ENCODE measurements at places on chromosomes 6 and 20.

DNA sequence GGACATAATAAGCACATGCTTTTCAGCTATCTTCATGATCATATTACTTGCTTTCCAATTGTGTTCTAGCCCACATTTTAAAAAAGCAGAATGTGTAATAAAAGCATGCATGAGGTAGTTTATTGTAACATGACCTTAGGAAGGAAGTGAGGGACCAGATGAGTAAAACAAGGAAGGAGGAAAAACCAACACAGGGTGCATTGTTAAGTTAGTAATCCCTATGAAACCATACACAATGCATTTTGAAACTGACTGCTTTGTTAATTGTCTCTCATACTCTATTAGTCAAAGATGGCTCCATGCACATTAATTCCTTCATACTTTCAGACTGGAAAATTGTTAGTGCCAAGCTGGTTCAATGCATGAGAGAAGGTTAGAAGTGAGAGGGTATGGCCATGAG, 37.7 kb upstream of the CENPW start:
- no peak for DNase-seq

DNA sequence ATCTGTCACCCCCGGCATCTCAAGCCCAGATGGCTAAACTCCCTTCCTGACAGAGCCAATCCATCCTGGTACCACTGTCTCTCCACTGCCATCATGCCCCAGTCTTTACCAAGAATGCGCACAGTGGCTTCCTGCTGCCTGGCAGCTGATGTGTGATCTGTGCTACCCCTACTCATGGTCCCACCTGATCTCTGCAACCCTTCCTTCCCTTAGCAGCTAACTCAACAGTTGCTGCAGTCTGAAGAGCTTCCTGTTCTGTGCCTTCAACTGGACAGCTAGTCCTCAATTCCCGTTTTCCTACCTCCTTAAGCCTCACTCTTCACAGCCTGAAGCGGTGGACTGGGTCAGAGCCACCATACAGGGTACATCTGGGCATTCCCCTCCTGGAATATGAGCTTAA, 7.6 kb upstream of the FAM83C start:
- DNase-seq = no peak

DNA sequence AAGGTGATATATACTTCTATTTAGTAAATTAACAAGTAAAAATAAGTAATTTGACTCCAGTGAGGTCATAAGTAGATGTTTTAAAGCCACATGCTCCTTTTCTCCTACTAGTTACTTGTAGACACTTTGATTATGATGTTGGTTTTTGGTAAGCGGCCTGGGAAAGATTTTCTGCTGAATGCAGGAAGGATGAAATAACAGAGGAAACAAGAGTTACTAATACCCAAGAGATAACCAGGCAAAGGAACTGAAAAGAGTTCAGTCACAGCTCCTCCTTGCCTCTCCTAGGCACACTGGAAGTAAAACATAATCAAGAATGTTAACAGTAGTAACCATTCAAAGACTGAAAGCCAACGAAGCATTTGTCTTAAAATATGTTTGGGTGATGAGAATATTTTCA, 203.3 kb downstream of the RNGTT start:
- no peak for DNase-seq

- no peak for DNase-seq
These were observed 22.7 kb downstream of the PMEPA1 start for GRCh38 chr20:57686931-57687652.

DNA sequence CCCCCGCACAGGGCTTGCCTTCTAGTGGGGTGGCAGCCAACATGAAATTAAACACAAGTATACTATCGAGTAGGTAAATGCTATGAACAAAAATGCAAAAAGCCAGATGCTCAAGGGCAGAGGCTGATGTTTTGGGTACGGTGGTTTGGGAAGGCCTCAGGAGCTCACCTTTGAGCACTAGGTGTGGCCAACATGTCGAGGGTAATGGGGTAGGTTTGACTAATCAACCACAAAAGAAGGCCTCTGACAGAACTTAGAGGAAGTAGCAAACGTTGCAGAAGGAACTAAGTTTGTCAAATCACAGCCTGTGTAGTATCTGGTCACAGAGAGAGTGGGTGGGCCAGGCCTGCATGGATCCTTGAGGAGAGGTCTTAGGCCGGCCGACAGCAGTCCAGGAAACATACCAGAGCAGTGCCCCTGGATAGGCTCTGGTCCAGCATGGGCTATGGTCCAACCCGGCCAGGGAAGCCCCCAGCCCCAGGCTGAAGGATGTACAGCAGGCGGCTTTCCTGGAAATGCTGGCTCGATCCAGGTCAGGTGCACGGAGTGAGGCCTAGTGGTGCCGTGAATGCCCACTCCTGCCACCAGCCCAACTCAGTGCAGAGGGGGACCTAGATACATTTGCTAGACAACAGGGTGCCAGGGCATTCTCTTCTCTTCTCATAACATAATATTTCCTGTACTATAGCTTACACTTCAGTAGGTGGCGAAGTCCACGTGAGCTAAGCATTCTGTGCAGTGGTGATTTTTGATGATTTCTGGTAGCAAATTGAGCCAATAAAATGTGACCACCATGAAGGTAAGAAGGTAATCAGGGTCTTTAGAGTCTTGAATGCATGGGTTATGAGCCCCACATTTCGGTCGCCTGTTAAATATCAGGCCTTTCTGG, 56.3 kb upstream of the CD93 start:
- no peak for DNase-seq

DNA sequence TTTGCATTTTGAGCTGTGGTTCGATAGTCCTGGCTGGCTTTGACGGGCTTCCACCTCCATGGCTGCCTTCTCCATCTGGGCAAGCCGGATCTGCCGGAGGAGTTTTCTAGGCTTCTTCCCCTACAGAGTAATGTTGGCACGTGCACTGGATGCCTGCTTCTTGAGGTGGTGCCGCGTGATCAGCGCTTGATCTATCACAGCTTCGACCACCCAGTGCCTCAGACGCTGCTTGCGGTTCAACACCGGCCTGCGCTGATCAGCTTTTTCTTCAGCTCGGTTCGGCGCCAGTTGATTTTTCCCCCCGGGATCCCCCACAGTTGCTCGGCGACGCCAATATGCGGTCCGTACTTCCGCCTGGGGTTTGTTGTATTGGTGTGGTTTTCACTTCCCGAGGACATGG, 23.5 kb downstream of the FBXO5 start:
- DNase-seq = no peak

DNA sequence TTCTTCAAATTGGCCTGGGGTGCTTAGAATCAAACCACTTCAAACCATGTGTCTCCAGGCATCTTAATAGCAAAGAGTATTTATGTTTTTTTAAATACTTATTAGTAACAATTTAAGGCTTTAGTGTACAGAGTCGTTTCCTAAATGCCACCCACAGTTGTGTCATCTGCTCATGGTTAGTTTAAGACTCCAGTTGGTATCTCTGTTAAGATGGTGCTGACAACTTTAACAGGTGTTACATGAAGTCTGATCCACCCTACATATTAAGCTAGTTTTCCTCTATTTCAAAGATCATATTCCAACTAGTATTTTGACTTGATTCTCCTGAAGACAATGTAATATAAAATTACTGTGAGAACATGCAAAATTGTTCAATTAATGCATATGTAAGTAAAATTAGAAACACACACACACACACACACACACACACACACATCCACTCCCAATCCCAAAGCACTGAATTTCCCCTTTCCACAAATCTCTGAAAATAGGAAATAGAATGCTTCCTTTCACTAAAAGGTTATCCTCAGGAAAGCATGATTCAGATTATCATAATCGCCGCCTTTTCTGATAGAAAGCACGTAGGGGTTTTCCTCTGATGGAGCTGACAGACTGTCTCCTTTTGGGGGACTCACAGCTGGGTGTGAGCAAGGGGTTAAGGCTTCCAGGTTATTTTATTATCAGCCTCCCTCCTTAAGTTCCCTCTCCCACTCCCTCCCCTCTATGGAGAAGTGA, 10.5 kb downstream of the CNKSR3 start:
- no peak for DNase-seq

DNA sequence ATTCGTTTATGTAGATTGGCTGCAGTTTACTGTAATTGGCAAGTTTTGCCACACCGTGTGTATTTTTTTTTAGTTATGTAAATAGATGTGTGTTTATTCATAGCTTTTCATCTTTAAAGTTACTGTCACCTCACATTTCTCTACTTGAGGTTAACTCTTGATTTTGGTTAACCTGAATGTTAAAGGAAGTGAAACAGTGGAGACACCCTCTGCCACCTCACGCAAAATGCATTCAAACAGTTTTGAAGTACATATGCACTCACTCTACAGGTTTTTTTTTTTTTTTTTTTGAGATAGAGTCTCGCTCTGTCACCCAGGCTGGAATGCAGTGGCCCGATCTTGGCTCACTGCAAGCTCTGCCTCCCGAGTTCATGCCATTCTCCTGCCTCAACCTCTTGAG, 17.7 kb downstream of the OR2A4 start:
- no peak for DNase-seq

- no peak for DNase-seq
These were observed 8.8 kb upstream of the SIRPB1 start for GRCh38 chr20:1628621-1629020.

- no peak for DNase-seq
These were observed at the start of gene IRF4 for GRCh38 chr6:391559-392440. Gene IRF4, plus strand, starts transcription at chr6:391752. Its CDS starts 1,401 bp downstream, at chr6:393153.

DNA sequence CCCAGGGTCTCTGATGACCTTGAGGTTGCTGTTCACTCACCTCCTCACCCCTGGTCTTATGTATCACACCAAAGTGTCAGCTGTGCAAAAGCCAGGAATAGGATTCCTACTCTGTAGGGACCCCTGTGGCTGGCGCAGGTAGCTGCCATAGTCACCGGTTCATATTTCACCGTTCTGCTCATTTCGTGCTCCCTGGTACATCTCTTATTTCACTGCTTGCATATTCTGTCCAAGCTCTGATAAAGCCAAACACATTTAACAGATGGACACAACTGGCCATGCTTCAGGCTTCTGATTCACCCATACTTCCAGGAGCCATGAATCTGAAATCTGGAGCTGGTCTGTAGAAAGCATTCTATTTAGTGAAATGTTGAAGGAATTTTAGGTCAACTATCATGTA, 20.5 kb downstream of the SLC22A3 start:
- DNase-seq = no peak

GRCh38 chr20:37314617-37315016, 25.2 kb downstream of the MANBAL start:
- DNase-seq = peak; percentile 38

GRCh38 chr6:24935366-24936152, at the start of gene RIPOR2:
Gene RIPOR2, minus strand, starts transcription at chr6:24935960. Its CDS starts 62 bp downstream, at chr6:24935898.
- DNase-seq = no peak

DNA sequence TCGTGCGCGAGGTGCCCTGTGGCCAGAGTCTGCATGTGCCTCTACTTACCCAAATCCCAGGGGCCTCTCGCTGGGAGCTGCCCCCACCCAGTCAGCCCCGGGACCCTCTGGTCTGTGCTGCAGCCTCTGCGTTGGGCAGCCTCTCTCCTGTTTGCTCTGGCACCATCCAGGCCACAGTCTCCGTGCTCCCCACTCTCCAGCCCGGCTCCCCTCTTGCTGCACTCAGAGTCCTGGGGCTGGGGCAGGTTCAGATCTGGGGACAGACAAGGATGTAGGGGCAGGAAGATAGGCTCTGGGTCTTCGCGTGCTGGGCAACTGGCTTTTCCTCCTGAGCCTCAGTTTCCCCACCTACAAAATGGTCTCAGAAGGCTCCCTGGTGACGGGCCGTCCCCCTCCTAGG, 70.8 kb upstream of the GATA5 start:
- DNase-seq = no peak

- no peak for DNase-seq
These were observed 143.0 kb upstream of the TNFAIP3 start for GRCh38 chr6:137724018-137724403.

Data from AG10803 (cell line).